Activated B cell treated with CpG ODN at 0.5 μM for 24 hours (primary cell): ENCODE measurements at places on chromosomes 11 and 22. TPM values are rescaled to one million over a fixed set of nuclear protein-coding genes. Genes with fewer than 3 reads are reported as not detected.

GRCh38 chr11:94472916-94473799 is 20.5 kb downstream of the MRE11 start:
- no peak overlapping the region for H3K4me3 ChIP-seq
- H3K27me3 ChIP-seq: no peaks in the 10 kb centered on the region
- H3K36me3 ChIP-seq: peaks cover 71% of the 10 kb centered on the region
- peak overlapping the region; percentile 10 for H3K27ac ChIP-seq

GRCh38 chr11:57773026-57773598 is 11.5 kb downstream of the CTNND1 start:
- no peak for DNase-seq
- H3K36me3 ChIP-seq: peaks cover 3% of the 10 kb centered on the region
- H3K27me3 ChIP-seq: no peaks in the 10 kb centered on the region
- peaks cover 30% of the 10 kb centered on the region for H3K4me1 ChIP-seq

GRCh38 chr11:129917231-129917630 is 21.9 kb upstream of the NFRKB start:
- no peak for DNase-seq
- H3K4me1 ChIP-seq: no peaks in the 10 kb centered on the region
- H3K36me3 ChIP-seq: peaks cover 56% of the 10 kb centered on the region
- H3K4me3 ChIP-seq: no peak overlapping the region

GRCh38 chr22:40714499-40715337 is 35.4 kb downstream of the MCHR1 start:
- H3K27ac ChIP-seq: no peak overlapping the region
- no peaks in the 10 kb centered on the region for H3K36me3 ChIP-seq
- H3K4me1 ChIP-seq: peaks cover 15% of the 10 kb centered on the region
- no peak overlapping the region for H3K4me3 ChIP-seq
- peaks cover 11% of the 10 kb centered on the region for H3K27me3 ChIP-seq

DNA sequence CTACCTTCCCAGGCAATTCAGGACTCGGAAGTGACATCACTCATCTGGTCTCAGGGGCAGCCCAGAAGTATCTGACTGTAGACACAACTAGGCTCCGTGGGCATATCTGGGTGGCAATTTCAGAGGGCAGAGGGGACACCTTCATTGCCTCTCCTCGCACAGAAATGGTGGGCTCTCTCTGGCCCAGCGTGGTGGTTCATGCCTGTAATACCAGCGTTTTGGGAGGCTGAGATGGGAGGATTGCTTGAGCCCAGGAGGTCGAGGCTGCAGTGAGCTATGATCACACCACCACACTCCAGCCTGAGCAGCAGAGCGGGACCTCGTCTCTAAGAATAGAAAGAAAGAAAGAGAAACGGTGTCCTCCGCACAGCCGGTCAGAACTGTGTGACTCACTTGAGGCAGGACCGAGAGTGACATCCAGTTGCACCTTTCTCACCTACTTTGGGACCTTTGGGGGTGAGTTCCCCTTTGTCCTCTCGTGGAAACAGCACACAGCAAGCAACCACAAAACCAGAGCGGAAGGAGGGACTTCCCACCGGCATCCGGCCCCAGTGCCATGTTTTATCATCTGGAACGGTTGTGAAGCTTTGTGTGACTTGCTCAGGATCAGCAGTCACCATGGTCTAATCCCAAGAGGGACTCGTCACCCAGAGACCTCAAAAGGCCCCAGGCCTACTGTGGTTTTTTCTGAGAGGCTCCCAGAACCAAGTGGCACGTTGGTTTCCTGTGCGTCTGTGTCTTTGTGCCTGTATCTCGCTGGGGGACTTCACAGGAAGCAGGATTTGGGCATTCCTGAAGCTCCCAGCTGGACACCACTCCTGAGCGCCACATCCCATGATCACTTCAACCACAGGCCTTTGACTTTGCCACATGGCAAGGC is 38.4 kb upstream of the EMID1 start:
- DNase-seq: peak; percentile 69
- peaks cover 41% of the 10 kb centered on the region for H3K27me3 ChIP-seq
- no peaks in the 10 kb centered on the region for H3K36me3 ChIP-seq
- H3K4me1 ChIP-seq: peaks cover 35% of the 10 kb centered on the region
- H3K27ac ChIP-seq: peak overlapping the region; percentile 87

GRCh38 chr11:134958870-134959269 is 546.8 kb upstream of the B3GAT1 start:
- no peak for DNase-seq
- H3K36me3 ChIP-seq: no peaks in the 10 kb centered on the region
- no peaks in the 10 kb centered on the region for H3K27me3 ChIP-seq
- H3K4me1 ChIP-seq: no peaks in the 10 kb centered on the region

DNA sequence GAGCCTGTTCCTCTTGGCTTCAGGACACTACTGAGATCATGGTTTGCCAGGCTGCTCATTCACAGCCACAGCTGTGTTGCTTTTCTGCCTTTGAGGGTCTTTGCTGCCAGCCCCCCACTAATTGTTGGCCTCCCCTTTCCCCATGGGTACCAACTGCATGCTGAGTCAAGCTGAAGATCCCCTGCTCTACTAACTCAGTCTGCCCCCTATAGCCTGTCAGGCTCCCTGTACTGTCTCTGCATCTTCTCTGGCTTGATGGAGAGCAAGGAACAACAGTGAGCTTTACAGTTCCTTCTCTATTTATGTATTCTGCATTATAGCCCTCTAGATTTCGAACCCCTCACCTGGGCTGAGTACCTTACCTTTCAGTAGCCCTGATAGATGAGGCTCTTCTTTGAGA is 257.6 kb upstream of the CADM1 start:
- H3K36me3 ChIP-seq: no peaks in the 10 kb centered on the region
- H3K4me1 ChIP-seq: no peaks in the 10 kb centered on the region
- H3K27ac ChIP-seq: no peak overlapping the region
- peaks cover 33% of the 10 kb centered on the region for H3K27me3 ChIP-seq

Gene ACCS
- total RNA-seq: 22.4 and 27.0 TPM in 2 replicates

Gene CHST1
- total RNA-seq: not detected in 2 replicates

Gene ASPHD2
- 15.5 TPM in 2 replicates for total RNA-seq

Gene OR6T1
- total RNA-seq: not detected in 2 replicates
